NCI-H2081 (cell line): ENCODE measurements at places on chromosomes 5 and 9.

DNA sequence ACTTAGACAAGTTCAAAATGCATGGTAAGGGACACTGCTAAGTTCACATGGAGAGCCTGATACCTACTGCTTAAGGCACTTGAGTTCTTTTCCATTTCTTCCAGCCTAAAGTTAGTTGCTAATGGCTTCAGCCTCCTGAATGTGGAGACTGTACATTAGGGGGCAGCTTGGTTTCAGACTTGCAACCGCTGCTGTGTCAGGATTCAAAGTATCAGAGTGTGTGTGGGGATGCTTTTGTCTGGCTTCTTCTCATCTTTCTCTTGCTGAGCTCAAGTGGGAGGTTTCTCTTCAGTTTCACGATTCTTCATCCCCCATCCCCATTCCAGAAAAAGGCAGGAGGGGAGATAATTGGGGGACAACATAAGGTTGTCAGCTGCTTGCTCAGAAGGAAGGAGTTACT lies 49.4 kb downstream of the ATP10B start:
- no peak for DNase-seq

- DNase-seq = no peak
Measured at GRCh38 chr5:175572886-175573285, 85.0 kb upstream of the HRH2 start.

DNA sequence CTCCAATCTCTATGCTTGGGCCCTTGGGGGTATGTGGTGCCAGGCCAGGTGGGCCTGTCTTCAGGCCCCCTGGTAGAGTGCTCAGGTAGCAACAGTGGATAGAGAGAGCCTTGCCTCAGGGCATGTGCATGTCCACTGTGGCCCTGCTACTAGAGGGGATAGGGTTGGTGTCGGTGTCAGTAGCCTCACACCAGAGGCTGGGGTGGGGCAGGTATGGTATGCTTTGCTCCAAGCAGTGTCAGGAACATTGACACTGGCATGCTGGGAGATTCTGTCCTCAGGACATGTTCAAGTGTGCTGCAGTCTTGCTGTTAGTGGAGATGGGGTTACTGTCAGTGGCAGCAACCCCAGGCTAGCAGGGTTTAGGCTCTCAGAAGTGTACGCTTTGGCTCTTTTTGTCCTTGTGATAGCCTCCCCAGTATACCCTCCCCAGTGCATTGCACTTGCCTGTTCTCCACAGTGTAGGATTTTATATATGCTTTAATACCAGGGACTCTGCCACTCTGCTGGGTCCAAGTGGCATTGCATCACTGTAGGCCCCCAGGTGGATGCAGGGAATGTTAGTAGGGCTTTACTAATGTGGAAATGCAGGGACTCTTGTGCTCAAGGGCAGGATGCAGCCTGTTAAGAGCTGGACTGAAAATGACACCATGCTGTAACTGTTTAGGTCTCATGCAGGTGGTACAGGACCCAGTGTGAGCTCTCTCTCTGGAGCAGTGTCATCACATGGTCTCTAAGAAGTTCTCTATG lies 21.6 kb downstream of the RIC1 start:
- DNase-seq = no peak

DNA sequence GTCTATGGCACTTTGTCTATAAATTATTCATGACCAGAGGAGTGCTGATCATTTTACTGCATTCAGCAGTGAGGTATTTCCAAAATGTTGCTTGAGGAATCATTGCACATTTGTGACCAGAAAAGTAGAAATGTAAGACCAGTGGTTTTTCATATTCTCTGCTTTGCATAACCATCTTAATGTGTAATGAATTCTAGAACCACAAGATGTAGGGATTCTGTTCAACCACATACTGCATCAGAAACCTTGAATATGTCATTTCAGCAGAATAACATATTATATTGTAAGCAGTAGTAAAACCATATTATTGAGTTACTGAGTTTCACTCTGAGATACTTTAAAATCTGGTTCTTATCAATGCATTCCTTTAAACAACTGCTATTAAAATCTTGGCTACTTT lies 1243.4 kb downstream of the MAT2B start:
- no peak for DNase-seq

- DNase-seq = no peak
Measured at GRCh38 chr5:4028384-4028783, 432.8 kb downstream of the IRX1 start.

DNA sequence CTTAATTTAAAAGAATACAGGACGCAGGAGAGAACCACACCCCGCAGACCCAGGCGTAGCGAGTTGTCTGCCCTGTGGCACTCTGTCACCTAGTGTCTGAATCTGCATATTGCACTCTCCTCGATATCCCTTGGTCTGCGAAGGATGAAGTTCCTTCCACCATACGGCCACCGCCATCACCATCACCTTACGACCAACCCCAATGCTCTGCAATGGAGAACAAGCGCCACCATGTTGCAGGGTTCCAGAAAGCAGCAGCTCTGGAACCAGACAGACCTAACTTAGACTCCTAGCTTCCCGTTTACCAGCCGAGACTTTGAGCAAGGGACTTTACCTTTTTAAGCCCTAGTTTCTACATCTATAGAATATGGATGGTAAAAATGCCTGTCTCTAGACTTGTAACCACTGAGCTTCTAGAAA lies 77.4 kb upstream of the DMRT1 start:
- no peak for DNase-seq

DNA sequence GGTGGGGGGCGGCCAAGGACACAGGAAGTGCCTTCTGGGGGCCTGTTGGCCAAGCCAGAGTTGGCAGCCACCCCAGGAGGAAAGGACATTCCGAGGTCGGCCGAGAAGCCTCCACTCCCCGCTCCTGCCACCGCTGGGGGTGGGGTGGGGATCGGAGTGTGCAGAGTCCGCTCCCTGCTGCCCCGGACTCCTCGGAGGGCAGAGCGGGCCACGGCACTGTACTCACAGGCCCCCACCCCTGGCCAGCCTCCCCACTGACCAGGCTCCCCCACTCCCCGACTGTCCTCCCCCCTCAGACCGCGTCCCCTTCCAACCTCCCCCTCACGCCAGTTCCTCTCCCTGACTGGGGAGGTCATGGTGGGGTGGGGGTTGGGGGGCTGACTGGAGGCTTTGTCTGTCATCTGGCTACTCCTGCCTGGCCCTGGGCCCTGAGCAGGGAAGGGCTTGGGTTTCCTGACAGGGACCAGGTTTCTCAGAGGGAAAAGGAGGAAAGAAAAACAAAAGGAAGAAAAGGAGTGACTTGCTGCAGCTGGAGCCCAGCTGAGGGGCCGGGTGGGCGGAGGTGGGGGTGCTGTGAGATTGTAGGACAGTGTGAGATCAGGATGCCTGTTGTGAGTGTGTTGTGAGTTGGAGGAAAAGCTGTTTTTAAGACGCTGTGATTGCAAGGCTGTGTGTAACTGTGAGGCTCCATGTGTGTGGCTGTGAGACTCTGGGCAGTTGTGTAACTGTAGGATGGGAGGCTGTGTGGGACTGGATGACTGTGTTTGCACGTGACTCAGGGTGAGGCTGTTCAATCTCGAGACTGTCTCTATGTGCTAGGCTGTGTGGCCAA lies 29.7 kb downstream of the CNTFR start:
- DNase-seq = no peak

DNA sequence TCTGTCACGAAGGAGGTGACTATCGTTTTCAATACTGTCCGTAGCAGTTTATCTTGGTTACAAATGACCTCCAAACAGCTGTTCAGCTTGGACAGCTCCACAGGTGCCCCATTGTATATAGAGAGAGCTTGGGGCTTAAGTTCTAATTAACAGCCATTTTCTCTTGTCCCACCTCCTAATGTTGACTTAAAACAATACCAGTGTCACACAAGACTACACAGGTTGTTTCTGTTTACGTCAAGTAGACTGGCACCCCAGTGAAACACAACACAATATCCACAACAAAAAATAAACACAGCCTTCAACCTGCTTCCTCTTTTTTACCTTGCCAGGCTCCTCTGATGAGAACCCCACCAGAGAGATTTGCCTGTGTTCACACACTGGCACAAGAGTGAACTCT lies 39.8 kb upstream of the TLE1 start:
- DNase-seq = peak; percentile 59

- DNase-seq = no peak
Measured at GRCh38 chr9:95463148-95464060, 53.4 kb downstream of the PTCH1 start.

GRCh38 chr5:177569894-177570293 lies 15.5 kb upstream of the FAM193B start:
- no peak for DNase-seq

DNA sequence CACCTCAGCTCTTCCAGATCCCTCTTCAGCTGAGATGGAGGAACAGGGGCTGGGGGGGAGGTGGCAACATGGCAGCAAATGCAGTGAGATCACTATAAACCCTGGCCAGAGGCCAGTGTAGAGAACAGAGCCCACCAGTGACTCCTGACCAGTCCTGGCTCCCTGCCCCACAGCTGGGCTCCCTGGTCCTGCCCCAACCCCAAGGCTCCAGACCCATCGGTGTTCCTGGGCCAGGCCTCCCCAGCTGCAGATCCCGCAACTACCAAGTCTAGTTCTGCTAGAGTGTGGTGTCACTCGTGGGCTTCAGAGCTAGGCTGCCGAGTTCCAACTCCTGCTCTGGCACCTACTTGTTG lies 16.8 kb downstream of the AKNA start:
- no peak for DNase-seq

DNA sequence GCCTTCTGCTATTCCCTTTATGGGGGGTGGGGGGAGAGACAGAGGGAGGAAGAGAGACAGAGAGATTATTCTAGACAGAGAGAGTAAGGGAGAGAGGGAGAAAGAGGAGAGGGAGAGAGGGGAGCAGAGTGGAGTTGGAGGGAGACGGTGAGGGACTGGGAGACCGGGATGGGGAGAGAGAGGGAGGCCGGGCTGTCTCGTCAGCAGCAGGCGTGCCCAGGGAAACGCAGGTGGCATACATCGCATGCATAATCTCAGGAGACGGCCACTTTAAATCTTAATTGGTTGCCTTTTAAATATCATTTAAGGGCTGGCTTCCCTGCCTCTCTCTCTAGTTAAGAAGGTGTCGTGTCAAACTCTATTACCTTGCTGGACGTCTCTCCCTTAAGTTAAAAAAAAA lies 8.4 kb downstream of the IRX4 start:
- no peak for DNase-seq

DNA sequence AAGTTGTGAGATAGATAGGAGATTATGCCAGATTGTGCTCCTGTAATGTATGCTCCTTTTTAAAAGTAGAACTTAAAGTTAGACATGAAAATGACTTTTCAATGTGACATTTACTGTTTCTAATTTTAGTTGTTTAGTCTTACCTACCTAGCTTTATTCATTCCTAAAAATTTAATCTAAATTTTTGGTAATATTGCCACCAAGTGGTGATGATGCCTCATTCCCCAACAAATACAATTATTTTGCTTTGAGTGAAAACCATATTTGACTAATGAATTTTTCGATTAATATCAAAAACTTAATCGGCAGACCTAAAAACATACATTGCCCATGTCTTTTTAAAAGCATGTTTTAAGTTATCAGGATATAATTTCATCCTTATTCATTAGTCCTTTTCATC lies 25.6 kb downstream of the PPWD1 start:
- DNase-seq = no peak

DNA sequence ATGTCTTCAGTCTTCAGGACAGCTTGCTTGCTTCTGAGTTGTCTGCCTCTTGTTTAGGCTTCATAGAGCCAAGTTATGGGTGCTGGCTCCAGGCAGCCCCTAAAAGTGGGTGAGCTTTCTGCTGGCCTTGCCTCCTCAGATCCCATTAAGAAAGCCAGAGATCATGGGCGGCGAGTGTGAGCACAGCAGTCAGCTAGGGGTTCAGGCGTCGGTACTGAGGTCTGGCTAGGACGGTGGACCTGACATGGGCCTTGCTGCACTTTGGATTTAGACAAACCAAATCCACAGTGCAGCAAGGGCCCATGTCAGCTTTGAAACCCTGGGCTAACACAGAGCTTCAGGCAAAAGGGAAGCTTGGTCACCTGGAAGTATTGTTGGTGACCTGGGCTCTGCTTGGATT lies 17.6 kb downstream of the PSAT1 start:
- DNase-seq = no peak

GRCh38 chr5:180806351-180807011 lies 3.9 kb upstream of the MGAT1 start:
- DNase-seq = no peak

DNA sequence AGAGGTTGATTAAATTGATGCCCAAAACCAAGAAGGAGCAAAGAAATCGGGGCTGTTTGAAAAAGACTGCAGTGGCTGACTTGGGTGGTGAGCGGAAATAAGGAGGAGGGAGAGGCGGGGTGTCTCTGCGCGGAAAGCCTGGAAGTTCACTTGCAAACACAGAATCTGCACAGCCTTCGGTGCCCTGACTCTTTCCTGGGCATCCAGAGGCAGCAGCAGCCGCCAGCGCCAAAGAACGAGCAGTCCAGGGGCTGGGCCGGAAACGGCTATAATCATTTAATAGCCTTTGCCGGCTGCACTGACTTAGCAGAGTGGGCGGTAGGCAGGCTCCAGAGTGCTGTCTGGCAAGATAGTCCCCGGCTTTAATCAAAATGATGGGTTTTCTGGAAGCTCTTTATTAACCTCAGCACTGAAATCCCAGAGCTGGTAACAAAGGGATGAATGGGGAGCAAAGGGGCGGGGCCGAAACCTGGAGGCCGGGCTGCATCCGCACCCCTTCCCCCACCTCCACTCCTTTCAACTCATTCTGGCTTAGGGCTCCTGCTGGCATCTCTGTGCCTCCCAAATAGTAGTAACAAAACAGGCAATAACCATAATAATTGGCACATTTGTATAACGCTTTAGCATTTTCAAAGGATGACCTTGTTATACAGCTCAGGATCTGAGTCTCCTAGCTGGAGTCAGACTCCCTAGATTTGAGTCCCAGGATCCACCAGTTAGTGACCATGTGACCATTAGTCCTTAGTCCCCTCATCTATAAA lies 35.7 kb downstream of the PCDHAC2 start:
- DNase-seq = peak; percentile 81

DNA sequence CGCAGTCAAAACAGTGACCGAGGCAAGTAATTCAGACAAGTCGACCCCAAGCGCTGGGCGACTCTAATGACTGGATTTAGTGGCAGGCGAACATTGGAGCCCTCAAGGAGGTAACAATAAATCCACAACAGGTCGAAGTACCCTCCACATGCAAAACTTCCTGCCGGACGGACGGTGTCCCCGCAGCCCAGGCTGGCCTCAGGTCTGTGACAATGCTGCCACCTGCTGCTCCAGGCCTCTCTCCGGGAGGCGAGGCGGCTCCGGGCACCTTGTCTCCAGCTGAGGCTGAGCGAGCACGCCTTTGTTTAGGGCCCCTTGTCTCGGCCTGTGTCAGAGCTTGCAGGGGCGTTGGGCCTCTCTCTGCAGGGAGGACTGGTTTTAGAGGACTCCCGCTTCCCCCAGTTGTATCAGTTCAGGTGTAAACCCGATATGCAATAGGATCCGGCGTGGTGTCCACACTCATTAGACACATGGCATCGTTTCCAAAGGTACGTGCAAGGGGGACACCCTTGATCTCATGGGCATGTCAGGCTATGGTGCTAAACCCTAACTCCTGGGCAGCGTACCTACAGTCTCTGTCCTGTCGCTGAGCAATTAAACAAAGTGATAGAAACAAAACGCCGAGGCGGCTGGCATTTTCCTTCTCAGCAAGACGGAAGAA lies 628.0 kb upstream of the ADAMTS16 start:
- no peak for DNase-seq

GRCh38 chr5:156340893-156341292 lies 13.9 kb downstream of the SGCD start:
- DNase-seq = no peak
